ENCODE measurements at places on chromosomes 7 and 10.
A peak's percentile ranks its signal among the peaks of the same experiment; 100 is the strongest.

DNA sequence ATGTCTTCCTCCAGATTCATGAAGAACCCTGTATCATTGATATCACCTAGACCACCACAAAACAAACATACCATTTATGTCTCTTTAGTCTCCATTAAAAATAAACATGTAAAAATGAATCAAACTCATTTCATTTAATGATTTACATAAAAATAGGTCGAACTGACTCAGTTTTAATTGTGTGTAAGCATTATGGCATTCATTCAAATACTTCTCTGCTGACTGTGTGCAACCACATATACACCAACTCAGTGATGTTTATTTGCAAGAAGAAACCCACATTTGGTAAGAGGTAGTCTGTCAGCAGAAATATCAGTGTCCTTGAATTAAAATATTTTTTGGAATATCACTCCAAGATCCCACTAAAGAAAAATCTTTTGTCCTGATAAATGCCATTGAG, 30.5 kb downstream of the ABCB1 start:
- peak; percentile 4 for DNase-seq

DNA sequence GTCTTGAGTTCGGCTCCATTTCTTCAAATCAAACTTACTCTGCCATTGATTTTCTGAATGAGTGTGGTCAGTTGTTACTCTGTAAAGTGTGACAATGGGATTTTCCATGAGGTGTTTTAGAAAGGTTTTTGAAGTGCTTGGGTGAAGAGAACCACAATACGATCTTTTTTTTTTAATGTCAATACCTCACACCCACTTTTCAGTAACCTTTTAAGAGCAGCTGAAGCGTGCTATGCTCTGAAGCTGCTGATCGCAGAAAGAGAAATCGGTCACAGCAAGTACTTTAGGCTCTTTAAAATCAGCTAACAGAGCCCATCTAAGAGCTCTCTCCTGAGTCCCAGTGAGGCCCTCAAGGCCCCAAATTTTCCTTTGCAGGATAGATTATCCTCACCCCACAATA, 34.4 kb upstream of the YAE1 start:
- DNase-seq, result no peak

- no peak for DNase-seq
Observed at GRCh38 chr10:47340608-47341170, 7.5 kb upstream of the RBP3 start.

- DNase-seq, result no peak
Observed at GRCh38 chr10:64115908-64116643, 594.9 kb downstream of the REEP3 start.

- DNase-seq, result no peak
Observed at GRCh38 chr7:129768614-129769399, 157.3 kb downstream of the NRF1 start.

DNA sequence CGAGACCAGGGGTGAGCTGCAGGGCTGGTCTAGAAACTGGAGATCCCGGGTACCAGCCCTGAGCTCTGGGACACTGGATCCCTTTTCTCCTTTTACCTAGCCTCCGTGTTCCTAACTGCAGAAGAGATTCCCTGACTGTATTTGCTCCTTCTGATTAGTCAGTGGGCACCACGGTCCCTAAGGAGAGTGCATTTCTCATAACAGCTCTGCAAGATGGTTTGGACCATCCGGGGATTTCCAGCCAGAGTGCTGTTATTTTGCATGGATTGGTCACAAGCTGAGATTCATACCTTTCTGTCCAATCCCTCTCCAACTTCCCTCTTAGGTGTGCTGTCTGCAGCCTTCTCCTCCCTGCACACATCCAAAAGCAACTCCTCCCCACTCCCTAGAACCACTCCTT, 122.6 kb downstream of the MYL10 start:
- DNase-seq, result no peak

GRCh38 chr10:6507311-6507710, 72.8 kb downstream of the PRKCQ start:
- no peak for DNase-seq

DNA sequence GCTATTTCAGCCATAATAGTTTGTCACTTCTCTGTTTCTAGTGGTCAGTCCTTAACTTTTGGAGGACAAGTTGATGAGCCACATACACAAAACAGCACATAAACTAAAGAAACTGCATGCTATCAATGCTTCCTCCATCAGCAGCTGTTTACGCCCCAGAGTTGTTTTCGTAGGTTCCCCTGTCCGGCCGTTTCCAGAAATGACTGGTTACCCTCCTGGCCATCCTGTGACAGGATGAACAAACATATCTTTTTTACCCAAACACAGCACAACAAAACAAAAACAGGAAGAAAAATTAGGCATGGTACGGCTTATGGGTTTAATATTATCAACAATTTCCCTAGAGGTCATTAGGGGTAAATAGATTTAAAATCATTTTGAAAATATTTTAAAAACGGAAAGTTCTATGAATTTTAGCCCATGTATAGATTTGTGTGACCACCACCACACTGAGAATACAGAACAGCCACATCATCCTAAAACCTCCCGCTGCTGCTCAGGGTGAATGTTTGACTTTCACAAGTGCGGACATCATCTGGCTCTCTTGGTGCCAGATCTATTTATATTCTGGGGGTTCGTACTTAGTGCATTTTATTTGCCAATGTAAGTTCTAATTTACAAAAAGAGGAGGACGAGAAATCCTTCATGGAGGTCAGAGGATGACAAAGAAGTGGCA, 74.8 kb downstream of the HIPK2 start:
- DNase-seq, result no peak

GRCh38 chr10:47045331-47045861, 134.2 kb downstream of the PTPN20 start:
- no peak for DNase-seq

GRCh38 chr7:47427051-47427643, 154.8 kb downstream of the TNS3 start:
- DNase-seq, result no peak

- DNase-seq, result no peak
Observed at GRCh38 chr7:150737265-150738055, at the start of gene GIMAP5. GIMAP5 (plus strand) TSS chr7:150737418; CDS start chr7:150740885, 3,467 bp downstream.

DNA sequence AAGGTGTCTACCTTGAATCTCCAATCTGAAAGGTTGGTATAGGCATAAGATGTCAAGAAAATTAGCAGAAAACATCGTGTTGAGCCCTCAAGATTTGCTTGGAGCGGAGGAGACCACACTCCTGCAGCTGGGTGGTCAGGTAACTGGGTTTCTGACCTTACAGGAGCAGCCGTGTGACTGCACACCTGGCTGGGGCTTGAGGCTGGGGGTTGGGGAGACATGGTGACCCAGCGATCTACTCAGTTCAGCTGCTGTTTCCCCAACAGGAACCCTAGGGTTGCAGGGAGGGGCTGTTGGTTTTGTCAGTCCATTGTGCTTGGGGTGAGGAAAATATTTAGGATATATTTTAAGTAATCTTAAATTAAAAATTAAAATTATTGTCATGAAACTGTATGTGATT, 147.0 kb upstream of the ZNF32 start:
- DNase-seq, result no peak

GRCh38 chr10:69172241-69172982, 7.6 kb upstream of the SUPV3L1 start:
- no peak for DNase-seq

- no peak for DNase-seq
Observed at GRCh38 chr10:1432161-1432560, 305.2 kb downstream of the ADARB2 start.

DNA sequence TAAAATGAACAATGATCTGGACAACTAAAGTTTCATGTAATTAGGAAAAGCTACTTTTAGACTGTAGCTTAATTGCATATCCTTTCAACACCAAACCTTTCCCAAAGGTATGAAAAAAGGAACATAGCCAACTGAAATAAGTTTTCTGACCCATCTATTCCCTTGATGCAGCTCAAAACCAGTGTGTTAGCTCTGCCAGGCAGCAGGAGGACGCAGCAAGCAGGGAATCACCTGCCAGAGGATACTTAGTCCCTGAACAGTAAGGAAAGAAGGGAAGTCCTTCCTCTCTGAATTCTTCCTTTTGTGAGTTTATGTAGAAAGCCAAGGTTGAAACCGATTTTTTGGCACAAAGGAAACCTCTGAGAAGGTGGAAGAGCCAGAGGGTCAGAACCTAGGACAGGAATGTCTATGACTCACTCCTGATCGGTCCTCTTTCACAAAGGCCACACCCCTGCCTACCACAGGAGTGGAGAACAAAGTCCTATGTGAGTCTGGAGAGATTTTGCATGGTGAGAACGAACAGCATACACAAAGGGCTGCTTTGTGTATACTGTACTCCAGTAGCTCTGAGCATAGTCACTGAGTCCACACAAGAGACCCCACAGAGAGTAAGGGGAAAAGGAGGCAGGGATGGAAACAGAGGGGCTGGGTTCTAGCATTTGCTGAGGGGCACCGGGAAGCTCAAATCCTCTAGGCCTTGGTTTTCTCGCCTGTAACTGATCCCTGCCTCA, 68.8 kb upstream of the GSDME start:
- no peak for DNase-seq

DNA sequence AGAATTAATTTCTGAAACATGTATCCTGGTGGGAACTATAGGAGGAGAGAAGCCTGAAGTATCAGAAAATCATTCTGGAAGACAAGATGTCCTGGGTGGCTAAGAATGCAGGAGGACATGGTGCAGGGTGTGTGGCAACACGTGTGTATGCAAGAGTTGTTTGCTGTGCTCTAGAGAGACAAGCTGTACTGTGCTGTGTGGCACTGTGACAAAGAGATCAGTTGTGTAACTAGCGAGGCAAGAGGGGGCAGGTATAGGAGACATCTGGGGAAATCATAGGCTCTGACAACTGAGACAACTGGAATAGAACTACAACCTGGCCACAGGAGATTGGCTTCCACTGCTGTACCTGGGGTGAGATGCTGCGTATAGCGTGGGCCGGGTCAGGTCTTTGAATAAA, 9.3 kb downstream of the ITGA8 start:
- no peak for DNase-seq

GRCh38 chr7:52507546-52508255, 527.7 kb upstream of the POM121L12 start:
- no peak for DNase-seq

- DNase-seq, result no peak
Observed at GRCh38 chr7:11135573-11135972, 161.9 kb downstream of the PHF14 start.

DNA sequence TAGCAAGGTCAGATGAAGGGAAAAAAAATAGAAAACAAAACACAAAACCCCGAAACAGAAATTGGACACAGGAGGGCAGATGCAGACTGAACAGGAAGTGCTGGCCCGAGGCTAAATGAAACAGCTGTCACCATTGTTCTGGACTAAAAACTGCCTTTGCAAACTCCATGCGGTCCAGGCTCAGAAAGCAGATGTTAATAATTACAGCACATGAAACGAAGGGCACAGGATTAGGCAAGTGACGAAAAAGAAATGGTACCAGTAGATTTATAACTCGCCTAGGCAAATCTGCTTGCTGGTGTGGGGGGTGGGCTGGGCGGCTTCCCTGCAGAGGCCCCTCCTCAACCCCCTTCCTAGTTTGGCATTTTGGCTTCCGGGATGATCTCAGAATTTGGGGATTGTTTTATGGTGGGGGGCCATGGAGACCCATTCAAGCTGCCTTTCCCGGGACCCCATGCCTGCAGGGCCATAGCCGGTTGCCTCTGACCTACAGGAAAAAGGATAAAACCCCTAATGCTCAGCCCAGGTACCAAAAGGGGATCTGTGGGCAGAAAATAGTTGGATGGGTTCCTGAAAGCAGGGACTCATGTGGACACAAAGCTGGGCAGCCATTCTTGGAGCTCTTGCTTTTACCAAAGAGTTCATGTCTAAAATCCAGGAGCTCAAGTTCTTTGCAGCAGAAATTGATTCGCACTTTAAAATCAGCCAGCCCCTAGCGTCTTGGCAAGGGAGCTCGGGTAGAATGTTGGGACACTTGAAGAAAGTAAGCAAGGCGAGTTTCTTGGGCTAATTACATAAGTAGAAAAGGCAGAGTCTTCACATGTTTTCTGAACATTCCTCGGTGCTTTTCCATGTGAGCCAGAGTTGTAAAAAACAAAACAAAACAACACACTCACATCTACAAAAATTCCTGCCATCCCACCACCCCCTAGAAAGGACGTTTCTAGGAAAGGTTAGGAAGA, 39.0 kb upstream of the EMX2 start:
- no peak for DNase-seq

DNA sequence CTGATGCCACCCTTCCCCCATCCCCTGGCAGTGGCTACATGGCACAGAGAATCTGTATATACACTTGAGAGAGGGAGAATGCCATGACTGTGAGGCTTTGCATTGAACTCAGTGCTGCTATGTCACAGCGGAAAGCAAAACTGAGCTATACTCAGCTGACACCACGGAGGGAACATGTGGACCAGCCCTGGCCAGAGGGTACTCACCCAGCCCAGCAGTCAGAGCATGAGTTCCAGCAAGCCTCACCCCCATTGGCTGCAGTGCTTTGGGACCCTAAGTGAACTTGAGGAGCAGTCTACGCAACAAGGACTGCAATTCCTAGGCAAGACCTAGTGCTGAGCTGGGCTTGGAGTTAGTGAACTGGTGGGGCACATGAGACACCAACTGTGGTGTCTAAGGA, 10.3 kb upstream of the AOC1 start:
- no peak for DNase-seq

DNA sequence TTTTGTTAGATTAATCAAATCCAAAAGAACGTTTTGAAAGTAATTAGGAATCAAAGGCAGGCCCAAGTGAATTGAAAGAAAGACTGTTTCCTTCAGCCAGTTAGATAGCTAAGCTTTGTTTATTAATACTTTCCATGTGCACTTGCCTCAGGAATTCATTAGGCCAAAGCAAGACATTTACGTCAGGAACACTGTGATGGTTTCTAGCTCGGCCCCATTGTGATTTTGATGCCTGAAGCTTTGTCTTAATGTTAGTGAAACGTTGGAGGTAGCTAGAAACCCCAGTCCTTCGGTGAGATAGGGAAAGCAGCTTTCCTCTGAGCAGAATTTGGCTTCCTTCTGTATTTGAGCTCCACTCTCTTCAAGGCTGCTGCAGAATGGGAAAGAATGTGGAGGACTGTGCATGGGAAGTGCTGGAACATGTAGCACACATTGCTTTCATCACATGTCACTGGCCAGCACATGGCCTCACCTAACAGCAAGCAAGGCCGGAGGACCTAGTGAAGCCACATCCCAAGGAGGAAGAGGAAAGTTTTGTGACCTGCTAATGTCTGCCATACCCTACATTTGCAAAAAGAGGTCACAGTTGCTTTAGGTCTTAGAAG, 64.1 kb downstream of the PCGF5 start:
- no peak for DNase-seq

DNA sequence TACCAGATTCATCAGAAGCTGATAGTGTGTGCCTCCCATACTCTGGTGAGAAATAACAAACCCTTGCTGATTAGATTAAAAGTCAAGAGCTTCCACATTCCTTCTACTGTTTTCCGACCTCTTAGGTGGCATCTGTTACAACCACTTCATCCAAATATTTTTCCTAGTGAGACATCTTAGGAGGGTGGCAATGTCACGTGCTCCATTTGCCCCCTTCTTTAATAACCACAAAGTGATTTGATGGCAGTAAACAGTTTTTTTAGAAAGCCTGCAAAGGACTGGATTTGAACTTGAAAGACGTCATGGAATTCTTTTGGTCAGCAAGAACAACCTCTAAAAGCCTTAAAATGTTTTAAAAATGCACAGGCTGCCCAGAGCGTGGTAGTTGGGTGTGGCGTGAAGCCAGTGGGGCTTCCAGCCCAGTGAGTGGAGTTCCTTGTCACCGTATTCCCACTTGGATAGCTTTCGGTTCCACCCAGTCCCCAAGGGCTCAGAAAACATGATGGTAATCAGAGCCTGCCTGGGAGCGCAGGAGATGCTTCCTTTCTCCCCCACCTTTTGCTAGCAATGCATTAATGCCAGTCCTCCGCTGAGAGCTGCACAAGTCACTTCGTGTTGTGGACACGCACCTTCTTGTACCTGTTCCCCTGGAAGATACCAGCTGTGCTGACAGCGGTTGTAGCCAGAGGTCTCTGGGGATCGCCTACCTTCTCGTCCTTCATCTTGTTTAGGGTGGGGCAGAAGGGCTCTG, 256.4 kb downstream of the KIAA1217 start:
- DNase-seq, result peak; percentile 93

Data from AG09309 (cell line).